Aorta (tissue), 5 donors: ENCODE measurements at places on chromosomes 2 and 18. TPM values are rescaled to one million over a fixed set of nuclear protein-coding genes. Genes with fewer than 3 reads are reported as not detected.

- DNase-seq = no peak
These were observed 53.6 kb upstream of the SLC14A1 start for GRCh38 chr18:45670281-45670962.

DNA sequence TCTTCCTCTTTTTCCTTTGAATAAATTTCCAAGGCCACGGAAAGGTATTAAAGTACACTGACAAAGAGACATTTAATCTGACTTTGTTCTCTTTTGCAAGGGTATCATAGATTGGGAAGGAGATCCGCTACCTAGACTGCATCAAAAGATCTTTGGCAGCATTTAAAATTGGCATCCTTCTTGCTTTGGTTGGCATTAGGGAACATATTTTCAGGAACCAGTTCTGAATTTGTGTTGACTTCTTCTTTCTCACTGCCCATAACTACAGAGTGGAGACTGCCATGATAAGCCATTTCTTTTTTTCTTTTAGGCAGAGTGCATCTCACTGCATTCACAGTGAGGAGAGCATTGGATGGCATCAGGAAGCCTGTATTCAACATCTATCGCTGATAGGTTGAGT lies 83.4 kb downstream of the DOCK10 start:
- no peak for DNase-seq

The VSNL1 gene
- polyA plus RNA-seq = not detected

The TANC1 gene
- 39.2 TPM for polyA plus RNA-seq
